ENCODE measurements at places on chromosomes 2 and 18.

DNA sequence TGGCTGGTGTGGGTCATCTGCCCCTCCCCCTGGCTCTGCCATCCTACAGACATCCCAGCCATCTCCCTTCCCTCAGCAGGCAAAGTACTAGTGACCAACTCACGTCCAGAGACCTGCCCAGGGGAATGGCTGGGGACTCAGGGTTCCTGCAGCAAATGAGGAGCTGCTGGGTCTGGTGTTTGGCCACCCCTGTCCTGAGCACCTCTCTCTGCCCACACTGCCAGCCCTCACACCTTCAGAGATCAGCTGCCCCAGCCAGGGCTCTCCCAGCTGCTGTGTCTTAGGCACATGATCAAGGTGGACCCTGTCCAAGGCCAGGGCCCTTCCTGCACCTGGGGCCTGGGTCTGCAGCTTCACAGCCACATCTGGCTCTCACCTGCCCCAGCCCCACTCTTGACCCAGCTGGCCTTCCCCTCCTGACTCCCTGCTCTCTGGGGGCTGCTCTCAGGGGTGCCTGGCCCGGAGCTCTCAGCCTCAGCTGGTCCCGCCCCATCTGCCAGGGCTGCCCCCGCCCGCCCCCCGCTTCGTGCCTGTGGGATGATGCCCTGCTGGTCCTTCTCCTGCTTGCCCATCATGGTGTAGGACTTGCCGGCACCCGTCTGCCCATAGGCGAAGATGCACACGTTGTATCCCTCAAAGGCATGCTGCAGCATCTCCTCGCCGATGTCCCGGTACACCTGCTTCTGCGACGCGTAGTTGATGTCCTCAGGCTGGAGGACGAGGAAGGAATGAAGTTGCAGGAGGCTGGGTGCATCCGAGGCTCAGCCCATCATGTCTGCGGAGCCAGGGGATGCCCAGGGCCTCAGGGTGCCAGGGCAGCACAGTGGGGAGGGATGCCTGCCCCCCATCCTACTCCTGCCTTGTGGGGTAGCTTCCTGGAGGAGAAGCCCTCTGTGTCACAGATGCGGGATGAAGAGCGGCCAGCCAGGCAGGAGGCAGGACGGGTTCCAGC, 32.2 kb downstream of the KIF1A start:
- no peak for DNase-seq

DNA sequence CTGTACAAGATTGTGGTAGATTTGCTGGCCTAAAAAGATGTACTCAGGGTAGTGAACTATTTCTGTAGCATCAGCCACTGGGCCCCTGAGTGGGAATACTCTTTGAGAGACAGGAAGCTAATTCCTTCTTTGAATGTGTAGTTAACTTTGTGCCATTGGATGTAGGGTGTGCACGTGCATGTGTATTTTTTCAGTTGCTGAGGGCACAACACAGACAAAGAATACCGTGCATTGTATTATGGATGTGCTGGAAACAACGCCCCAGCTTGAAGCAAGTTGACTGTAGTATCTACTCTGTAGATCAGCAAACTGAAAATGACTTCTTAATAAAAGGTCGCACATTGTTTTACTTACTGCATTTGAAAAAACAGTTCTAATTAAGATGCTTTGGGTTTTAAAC, 14.1 kb downstream of the CRIM1 start:
- no peak for DNase-seq

GRCh38 chr18:46581648-46582047, 75.4 kb downstream of the LOXHD1 start:
- DNase-seq, result no peak

GRCh38 chr2:29549069-29549380, 372.4 kb downstream of the ALK start:
- no peak for DNase-seq

DNA sequence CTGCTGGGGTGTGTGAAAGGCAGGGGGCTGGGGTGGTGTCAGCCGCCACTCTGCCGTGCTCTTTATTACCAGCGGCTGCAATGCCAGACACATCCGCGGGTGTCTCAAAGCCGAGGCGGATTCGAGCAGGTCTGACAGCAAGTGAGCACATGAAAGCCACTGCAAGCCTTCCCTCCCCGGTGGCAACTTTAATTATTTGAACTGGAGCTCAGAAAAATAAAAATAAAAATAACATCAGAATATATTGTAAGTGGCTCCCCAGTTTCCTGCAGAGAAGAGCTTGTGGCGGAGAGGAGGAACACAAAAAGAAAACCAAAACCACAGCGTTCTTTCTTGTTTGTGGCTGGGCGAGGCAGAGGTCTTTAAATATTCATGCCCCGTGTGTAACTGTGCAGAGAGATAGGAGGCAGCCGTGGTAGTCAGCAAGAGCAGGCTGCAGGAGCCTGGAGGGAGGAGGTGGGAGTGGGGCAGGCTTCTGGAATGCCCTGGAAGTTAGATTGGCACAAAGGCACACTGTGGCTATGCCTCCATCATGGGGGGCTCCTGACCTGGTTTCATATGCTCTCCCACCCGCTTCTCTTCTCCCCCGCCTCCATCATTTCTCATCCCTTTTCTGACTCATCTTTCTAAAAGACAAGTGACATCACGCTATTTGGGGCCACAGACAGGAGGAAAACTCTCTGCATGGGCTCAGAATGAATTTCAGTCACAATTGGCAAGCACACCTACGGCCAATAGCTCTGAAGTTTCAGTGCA, 199.8 kb downstream of the CLIP4 start:
- peak; percentile 7 for DNase-seq

- no peak for DNase-seq
Measured at GRCh38 chr2:32951672-32952071, 4.9 kb downstream of the LTBP1 start.

Measured in HAP-1 (cell line).